NCI-H226 (cell line): ENCODE measurements at places on chromosomes 1 and 21.

DNA sequence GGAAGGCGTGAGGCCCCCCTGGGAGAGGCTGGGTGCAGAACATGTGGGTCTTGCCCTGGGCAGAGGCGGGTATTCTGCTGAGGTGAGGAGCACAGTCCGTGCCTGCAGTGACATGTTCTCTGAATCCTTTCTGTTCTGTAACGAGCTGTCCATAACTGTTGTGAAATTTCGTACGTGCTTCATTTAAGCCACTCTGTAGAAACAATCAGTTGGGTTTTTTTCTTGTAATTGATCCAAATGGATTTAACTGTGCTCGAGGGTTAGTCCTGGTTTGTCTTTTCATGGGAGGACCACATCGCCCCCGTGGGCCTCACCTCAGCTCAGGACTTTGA is 45.4 kb upstream of the DIP2A start:
- DNase-seq: no peak

DNA sequence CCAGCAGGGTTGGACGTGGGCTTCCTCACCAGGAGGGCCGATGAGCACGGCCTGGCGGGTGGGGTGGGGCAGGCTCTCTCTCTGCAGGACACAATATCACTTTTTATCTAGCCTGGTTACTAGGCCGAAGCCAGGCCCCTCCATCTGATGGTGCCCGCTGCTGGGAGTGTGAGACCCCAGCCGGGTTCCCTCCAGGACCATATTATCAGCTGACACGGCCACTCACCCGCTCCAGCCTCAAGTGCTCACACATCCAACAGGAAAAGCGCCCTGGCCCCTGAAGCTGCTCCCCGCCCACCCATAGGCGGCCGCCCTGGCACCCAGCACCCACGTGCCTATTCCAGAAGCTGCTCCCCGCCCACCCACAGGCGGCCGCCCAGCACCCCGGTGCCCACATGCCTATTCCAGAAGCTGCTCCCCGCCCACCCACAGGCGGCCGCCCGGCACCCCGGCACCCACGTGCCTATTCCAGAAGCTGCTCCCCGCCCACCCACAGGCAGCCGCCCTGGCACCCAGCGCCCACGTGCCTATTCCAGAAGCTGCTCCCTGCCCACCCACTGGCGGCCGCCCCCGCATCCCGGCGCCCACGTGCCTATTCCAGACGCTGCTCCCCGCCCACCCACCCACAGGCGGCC is 5.0 kb downstream of the SLC19A1 start:
- no peak for DNase-seq

DNA sequence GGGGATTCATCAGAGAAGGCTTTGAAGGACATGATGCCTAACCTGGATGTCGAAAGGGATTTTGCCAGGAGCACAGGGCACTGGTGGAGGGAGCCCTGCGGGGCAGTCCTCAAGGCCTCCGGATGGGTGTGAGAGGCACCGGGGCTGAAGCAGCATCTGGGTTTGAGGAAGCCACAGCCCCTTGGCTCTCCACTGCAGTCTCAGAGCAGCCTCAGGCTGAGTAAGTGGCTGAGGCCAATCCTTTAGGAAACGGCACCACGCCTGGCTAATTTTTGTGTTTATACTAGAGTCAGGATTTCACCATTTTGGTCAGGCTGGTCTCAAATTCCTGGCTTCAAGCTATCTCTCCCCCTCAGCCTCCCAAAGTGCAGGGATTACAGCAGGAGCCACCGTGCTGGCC is 12.0 kb downstream of the ERVH48-1 start:
- no peak for DNase-seq

DNA sequence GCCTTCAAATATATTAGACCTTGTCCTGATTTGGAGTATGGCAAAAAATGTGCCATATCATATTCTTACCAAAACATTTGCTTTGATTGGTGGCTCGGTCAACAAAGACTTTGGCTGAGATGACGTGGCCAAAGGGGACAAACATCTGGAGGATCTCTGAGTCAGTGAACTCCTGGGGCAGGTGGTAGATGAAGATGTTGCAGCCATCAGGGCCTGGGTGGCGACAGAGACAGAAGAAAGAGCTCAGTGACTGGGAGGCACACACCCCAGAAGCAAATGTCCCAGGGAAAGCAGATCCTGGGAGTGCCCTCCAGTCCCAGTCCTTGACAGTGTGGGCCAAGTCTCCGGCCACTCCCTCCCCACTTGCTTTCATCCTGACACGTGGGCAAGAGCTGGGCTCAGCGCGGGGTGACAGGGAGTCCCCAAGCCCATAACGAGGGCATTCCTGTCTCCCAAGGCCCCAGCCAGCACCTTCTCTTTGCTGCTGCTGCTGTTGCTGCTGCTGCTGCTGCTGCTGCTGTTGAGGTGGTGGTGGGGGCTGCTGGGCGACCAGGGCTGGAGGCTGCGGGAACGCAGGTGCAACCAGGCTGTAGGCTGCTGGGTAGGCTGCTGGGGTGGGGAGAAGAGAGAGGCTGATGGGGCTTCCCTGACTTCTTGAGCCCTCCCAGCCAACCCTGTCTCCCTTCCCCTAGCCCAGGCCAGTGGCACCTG is 10.7 kb downstream of the CELF3 start:
- no peak for DNase-seq

DNA sequence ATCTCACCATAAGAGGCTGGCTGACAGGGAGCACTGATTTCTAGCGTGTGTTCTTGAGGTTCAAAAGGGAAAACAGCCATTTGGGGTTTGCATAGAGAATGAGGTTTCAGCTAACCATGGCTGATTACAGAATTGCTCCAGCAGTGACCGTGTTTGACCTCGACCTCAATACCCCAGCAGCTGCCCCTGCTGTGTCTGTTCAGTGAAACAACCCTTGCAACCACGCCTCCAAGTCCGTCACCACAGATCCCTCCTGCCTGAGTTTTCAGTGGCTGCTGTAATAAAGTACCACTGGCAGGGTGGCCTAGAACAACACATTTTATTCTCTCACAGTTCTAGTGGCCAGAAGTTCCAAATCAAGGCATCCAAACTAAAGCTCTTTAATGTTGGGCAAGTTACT is 147.7 kb downstream of the HUNK start:
- DNase-seq: no peak

- no peak for DNase-seq
Measured at GRCh38 chr1:87508247-87508787, 179.6 kb downstream of the LMO4 start.

DNA sequence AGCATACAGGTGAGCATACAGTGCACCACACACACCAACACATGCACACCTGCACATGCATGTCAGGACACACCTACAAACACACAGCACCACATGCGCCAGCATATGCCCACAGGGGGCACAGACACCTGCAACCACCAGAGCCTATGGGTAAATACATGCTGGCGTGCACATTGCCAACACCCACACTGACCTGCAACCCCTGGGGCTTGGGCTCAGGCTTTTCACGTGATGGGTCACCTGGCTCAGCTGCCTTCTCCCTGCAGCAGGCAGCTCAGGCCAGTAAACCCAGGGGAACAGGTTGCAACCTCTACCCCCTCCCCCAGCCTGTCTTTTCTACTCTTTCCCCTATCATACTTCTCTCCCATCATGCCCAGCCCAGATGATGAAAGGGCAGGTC is 8.1 kb downstream of the CD247 start:
- DNase-seq: no peak

GRCh38 chr21:31894457-31894856 is 21.6 kb downstream of the HUNK start:
- no peak for DNase-seq

DNA sequence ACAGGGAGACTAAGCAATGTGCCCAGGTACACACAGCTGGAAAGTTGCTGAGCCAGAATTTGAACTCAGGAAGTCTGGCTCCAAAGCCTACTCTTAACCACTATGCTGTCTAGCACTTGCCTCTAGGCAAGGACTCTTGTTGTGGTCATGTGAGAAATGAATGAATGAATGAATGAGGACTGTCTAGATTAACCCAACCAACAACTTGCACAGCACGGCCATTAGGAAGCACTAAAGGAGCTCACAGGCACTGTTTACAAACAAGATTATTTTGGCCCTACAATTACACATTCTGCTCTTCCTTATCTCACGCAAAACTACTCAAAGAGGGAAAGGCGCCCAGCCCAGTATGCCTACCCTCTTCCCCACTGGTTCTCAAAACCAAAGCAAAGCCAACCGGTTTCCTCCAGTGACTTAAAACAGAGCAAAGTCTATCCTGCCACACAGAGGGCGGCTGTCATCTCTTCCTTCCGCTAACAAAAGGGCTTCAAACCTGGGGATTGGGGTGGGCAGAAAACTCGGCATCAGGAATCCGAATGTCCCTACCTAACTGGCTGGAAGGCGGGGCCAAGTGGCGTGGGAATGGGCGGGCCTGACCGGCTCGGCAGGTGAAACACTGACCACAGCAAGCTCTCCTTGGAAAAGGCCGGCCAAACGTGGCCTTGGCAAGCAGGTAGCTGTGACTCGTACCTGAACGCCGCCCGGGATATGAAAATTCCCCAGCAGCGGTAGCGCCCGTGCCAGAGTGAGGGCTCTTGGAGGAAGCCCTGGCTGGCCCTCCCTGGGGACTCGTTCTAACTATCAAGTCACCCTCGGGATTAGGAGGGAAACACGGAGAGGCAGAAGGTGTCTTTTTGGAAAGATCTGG is 948 bp downstream of the STK40 start:
- DNase-seq: peak; percentile 33

DNA sequence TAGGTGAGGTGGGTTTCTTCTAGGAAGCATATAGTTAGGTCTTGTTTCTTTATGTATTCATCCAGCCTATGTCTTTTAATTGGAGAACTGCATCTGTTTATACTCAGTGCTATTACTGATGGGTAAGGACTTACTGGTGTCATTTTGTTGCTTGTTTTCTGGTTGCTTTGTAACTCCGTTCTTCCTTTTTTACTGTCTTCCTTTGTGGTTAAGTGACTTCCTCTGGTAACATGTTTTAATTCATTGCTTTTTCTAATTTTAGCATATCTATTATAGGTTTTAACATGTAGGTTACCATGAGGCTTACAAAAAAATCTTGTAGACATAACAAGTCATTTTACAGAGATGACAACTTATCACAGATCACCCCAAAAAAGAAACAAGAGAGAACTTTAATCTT is 160.8 kb downstream of the VAV3 start:
- no peak for DNase-seq

GRCh38 chr1:161478985-161479384 is 26.3 kb upstream of the FCGR2A start:
- DNase-seq: no peak

DNA sequence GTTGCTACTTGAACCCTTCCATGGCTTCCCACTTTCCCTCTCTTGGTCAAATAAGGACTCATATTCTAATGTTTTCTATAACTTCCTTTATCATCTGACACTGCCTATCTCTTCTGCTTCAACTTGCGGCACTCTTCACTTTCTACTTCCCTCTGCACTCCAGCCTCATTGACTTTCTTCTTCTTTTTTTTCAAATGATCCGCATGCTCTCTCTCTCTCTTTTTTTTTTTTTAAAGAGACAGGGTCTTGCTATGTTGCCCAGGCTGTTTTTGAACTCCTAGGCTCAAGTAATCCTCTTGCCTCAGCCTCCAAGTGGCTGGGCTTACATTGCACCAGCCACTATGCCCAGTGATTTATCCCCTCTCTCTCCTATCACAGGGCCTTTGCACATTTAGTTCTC is 7.3 kb upstream of the IL10 start:
- DNase-seq: no peak

DNA sequence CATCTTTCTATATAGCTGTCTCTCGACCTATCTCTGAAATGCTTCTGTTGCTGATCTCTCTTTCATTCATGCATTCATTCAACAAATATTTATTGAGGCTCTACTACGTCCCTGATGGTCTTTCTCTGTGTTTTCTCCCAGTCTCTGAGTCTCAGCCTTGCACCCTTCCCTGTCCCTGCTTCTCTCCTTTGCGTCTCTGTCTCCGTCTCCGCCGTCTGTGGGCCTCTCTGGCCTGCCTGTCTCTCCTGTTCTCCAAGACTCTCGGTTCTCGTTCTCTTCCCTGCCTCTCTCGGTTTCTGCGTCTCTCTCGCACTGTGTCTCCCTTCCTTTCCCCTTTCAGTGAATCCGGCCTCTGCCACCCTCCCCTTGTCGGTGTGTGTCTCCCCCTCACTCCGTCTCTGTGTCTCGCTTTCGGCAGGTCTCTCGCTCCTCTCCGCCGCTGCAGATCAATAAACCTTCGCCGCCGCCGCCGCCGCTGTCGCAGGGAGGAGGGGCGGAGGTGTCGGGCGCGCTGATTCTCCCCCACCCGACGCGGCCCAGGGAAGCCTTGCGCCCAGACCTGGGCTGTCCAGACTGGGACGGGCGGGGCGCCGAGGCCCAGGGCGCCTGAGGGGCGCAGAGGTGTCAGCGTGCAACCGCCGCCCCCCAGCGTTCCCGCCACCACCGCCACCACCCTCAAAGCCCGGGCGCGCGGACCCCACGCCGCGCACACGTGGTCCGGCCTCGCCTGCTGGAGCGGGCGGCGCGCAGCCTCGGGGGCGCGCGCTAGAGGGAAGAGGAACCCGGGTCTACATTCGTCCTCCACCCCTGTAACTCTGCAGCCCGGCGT is 3.0 kb downstream of the EFNA3 start:
- DNase-seq: no peak

- no peak for DNase-seq
Measured at GRCh38 chr1:53512807-53513755, 53.9 kb downstream of the DMRTB1 start.

GRCh38 chr21:34132202-34132601 is 58.8 kb downstream of the MRPS6 start:
- DNase-seq: no peak

DNA sequence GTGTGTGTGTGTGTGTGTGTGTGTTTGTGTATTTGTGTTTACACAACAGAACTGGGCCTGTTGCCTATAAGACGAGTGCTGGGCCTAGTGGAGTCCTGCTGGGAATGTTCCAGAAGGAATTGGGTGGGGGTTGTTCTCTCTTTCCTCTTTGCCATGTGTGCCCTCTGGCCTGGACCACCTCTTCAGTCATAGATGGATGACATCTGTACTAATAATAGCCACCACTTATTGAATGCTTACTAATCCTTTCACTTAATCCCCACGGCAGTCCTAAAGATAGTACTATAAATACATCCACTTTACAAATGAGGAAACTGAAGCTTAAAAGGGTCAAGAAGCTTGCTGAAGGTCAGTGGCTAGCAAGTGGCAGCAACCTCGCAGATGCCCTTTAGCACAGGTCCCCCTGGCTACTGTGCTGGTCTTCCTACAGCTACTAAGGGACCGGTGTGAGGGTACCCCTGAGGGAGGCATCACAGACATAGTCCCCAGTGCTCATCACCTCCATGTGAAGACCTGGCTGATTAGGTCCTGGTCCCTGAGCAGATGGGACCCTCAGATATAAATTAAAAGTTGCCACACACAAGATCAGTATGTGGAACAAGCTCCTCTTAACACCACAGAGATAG is 55.2 kb upstream of the KIF1B start:
- no peak for DNase-seq

- DNase-seq: peak; percentile 68
Measured at GRCh38 chr1:59750328-59751003, 64.3 kb upstream of the HOOK1 start.

DNA sequence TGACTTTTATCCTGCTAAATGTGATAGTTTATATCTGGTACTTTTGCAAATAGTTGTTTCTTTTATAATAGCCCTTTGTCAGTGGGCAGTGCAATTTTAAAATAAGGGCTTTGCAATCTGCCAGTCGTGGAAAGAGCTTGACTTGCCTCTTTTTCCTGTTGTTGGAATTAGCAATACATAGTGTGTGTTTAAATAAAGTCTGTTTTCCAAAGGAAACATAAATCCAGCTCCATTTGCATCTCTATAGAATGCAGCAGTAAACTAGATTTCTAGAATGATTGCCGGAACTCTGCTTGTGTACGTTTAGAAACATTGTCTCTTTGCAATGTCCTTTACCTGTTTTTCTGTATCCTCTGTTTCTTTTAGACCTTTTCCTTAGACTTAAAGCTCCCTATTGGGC is 33.1 kb downstream of the GABPA start:
- DNase-seq: no peak

- no peak for DNase-seq
Measured at GRCh38 chr1:152968248-152968647, 2.2 kb upstream of the SPRR4 start.
